ENCODE measurements at places on chromosomes 13 and 19.
A peak's percentile ranks its signal among the peaks of the same experiment; 100 is the strongest.

DNA sequence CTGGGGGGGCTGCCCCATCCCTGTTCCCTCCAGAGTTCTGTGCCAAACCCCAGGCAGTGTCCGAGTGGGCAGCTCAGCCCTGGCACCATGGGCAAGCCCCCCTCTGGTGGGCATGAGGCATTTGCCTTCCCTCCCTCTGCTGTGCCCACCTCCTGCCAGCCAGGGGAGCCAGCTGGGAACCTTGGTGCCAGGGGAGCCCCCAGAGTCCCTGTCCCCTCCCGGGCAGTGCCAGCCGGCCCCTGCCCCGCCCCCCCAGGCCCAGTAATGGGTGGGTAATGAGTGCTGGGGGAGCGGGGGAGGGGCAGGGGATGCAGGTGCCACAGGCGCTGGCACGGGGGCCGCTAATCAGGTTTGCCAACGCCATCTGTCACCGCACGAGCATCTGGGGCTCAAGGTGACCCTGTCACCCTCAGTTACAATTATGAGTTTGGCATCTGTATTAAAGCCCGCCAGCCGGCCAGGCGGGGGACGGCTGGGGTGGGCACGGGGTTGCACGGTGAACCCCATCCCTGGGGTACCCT, 5.9 kb downstream of the DAND5 start:
- no peak for DNase-seq

DNA sequence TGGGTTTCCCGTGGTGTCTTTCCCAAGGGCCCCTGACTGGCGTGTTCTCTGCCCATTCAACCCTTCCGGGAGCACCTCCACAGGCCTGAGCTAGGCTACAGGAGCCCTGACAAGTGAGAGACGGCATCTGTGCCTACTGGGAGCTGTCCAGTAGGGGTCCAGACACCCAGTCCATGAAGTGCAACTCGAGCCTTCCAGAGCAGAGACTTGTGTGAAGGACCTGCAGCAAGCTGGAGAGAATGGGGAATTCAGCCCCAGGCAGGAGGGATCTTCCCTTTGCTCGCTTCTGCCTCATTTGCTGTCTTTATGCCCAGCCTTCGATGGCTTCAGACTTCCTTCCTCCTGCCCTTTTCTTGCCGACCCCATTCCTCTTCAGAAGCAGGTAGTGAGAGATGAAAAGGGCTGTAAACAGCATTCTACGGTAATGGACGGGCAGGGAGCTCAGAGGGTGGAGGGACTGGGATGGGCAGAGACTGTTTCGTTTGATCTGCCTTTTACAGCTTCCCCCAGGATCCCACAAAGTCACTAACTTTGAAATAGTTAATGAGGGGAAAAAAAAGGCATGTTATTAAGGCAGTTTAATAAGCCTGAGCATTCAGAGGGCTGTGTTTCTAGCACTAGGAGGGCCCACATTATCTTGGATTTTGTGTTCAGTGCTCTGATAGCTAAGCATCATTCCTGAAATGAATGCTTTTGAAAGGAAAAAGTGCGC, 327.6 kb downstream of the FGF9 start:
- DNase-seq = no peak

- no peak for DNase-seq
Measured at GRCh38 chr13:100594731-100595130, 6.1 kb upstream of the GGACT start.

DNA sequence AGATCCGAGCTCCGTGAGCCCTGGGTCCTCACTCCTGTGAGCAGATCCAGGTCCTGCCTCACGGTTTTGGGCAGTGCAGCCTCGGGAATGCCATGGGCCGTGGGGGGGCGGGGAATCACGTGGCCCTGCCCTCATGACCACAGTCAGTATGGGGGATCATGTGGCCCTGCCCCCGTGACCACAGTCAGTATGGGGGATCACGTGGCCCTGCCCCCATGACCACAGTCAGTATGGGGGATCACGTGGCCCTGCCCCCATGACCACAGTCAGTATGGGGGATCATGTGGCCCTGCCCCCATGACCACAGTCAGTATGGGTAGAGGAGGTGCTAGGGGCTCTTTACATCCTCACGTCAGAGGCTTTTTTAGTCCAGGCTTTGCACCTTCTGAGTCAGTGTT, 64.3 kb upstream of the F7 start:
- no peak for DNase-seq

DNA sequence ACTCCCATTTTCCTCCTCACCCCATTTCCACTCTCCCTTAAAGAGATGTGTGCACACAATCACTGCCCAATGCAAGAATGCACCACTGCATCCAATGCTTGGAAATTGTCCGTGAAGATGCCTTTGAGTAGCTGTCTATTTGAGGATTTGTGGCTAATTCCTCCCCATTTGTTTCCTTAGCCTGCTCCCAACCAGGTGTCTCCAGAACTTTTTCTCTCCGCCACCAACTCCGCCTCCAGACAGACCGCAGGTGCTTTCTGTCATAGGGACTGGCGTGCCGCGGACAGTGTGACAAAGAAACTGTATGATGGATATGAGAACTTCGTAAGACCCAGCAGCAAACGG, 461 bp upstream of the TM9SF2 start:
- DNase-seq = no peak

- no peak for DNase-seq
Measured at GRCh38 chr13:67135356-67135755, 94.8 kb downstream of the PCDH9 start.

DNA sequence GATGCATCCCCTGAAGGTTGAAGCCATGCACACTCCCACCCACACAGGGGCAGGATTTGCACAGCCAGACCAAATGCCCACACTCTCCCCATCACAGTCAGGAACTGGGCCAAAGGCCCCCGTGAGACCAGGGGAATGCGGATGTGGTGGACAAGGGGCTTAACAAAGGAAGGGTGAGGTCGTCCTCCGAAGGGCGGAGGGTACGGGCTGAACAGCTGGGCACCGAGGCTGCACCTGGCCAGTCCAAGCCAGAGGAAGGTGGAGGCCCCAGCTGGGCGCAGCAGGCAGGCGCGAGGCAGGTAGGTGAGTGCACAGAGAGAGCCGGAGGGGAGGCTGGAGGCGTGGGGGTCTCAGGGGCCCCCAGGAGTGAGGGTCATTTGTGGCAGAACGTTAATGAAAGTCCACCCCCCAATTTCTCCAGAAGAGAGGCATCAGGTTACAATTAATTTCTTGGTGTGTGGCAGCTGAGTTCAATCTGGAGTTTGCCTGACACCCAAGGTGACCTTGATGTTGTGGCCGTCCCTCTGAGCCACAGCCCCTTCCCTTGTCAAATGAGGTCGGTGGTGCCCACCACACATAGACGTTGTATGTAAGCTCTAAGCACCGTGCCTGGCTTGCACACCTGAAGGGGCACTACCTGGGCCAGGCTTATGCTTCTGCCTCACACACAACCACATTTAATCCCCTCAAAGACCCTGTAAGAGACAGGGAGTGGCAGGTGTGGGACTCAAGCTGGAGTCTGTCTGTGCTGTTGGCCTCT, 2.9 kb downstream of the KLK15 start:
- no peak for DNase-seq

DNA sequence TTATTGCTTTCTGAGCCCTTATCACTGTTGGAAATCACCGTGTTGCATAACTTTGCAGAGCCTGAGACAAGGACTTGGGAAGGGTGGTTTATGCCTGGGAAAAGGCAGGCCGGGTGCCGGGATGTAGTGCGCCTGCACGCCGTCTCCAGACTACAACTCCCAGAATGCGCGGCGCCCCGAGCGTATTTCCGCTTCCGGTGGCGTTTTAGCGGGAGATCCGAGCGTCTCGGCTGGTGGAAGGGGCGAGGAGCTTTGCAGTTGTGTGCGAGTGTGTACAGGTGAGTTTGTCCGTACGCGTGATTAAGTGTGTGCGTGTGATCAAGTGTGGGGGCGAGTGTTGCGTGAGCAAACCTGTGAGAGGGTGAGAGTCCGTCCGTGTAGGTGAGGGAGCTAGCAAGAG, 75.4 kb downstream of the PEG3 start:
- DNase-seq = no peak

GRCh38 chr13:39516096-39516495, 86.9 kb downstream of the LHFPL6 start:
- no peak for DNase-seq

DNA sequence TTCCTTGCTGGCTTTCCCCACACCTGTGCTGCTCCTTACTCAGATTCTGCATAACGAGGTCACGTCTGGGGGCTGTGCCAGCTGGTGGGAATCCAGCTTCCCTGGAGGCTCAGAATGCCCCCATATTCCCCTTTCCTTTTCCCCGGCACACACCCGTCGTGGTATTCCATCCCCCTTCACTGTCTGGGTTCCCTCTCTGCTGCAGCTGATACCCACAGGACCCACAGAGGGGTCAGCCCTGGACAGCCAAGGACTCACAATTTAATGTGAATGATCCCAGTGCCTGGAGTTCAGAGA, 4.2 kb upstream of the MYH14 start:
- no peak for DNase-seq

GRCh38 chr13:43766725-43767124, 20.0 kb downstream of the ENOX1 start:
- no peak for DNase-seq

GRCh38 chr19:30877661-30878113, 471.5 kb downstream of the TSHZ3 start:
- DNase-seq = no peak

GRCh38 chr13:42177189-42177588, 94.8 kb upstream of the AKAP11 start:
- DNase-seq = no peak

- DNase-seq = peak; percentile 15
Measured at GRCh38 chr19:55082020-55082851, 6.6 kb downstream of the EPS8L1 start.

- DNase-seq = no peak
Measured at GRCh38 chr19:41666075-41666474, 22.0 kb downstream of the CEACAM7 start.

DNA sequence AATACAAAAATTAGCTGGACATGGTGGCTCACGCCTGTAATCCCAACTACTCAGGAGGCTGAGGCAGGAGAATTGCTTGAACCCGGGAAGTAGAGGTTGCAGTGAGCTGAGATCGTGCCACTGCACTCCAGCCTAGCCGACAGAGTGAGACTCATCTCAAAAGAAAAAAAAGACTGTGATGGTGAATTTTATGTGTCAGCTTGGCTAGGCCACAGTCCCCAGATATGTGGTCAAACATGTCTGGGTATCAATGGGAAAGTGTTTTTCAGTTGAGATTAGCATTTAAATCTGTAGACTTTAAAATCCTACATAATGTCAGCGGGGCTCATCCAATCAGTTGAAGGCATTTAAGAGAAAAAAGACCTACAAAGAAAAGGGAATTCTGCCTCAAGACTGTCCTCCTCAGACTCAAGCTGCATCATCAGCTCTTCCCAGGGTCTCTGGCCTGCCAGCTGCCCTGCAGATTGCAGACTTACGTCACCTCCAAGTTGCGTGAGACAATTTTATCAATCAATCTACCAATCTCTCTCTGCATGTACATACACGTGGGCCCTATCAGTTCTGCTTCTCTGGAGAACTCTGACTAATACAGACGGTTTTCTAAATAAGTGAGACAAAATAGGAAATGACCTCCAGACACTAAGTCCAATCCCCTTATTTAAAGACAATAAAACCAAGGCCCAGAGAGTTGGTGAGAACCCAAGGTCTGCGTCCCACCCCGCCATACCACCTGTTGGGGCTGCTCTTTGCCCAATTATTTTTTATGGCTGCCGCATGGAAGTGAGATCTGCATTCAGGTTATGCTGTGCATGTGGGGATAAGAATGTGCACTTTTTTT, 99.2 kb downstream of the ABCC4 start:
- DNase-seq = no peak

- DNase-seq = no peak
Measured at GRCh38 chr19:17658240-17658639, 29.9 kb downstream of the UNC13A start.

DNA sequence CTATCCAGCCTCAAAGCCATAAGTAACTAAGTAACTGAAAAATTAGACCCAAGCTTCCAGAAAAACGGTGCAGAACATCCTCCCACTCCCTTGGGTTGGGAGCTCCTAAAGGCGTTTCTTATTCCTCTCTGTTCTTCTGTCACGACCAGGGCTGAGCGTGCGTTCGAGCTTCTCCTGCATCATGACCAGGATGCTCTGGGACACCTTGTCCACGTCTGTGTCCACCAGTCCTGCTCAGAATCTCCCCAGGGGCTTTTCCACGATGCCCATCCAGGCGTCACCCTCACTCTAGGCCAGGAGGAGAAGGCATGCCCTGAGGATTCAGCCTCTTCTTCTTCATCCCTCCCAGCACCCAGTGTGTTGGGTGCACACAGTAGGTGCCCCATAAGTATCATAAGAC, 37.8 kb upstream of the GAS6 start:
- DNase-seq = no peak

GRCh38 chr13:32038343-32038742, 6.8 kb downstream of the FRY start:
- no peak for DNase-seq

- no peak for DNase-seq
Measured at GRCh38 chr13:27110056-27110746, 61.4 kb downstream of the USP12 start.

GRCh38 chr19:12782424-12783290, 7.3 kb upstream of the HOOK2 start:
- DNase-seq = peak; percentile 80

DNA sequence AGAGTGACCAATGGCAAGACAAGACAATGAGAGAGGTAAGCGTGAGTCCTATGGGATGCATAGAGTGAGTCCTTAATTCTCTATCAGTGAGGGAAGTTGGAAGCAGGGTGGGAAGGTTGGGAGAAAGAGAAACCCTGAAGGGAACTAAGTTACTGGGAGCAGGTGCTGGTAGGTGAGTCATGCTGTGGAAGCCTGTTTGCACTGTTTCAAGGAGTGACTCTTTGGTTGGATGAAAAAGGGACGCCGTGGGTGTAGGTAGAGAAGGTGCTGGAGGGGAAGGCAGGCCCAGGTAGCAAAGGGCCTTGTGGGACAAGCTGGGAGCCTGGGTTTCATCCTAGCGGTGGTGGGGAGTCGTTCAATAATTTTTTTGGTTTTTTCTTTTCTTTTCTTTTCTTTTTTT, 21.9 kb downstream of the IGFL1 start:
- DNase-seq = no peak

DNA sequence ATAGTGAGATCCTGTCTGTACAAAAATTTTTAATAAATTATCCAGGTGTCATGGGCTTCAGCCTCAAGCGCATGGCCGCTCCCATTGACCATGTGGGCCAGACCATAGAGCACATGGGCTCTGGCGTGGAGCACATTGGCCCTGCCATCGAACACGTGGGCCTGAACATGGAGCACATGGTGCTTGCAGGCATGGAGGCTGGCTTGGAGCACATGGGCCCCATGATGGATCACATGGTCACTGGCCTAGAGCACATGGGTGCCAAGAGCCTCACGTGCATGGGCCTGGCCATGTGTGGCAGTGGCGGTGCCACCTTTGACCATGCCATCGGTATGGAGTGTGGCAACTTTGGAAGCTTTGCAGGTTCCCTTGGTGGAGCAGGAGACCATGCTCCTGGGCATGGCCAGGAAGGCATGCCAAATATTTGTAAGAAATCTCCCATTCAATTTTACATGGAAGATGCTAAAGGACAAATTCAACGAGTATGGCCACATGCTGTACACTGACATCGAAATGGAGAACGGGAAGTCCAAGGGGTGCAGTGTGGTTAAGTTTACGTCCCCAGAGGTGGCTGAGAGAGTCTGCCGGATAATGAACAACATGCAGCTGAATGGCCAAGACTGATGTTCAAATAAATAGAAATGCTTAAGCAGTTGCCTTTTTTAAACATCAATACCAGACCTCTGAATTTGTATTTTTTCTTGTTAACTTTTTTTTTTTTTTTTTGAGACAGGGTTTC, 21.3 kb upstream of the SLC1A5 start:
- DNase-seq = no peak
